ENCODE measurements at places on chromosomes 1 and 21. TPM values are rescaled to one million over a fixed set of nuclear protein-coding genes. Genes with fewer than 3 reads are reported as not detected.

- no peak for DNase-seq
Observed at GRCh38 chr1:197463142-197463541, 195.1 kb downstream of the CRB1 start.

DNA sequence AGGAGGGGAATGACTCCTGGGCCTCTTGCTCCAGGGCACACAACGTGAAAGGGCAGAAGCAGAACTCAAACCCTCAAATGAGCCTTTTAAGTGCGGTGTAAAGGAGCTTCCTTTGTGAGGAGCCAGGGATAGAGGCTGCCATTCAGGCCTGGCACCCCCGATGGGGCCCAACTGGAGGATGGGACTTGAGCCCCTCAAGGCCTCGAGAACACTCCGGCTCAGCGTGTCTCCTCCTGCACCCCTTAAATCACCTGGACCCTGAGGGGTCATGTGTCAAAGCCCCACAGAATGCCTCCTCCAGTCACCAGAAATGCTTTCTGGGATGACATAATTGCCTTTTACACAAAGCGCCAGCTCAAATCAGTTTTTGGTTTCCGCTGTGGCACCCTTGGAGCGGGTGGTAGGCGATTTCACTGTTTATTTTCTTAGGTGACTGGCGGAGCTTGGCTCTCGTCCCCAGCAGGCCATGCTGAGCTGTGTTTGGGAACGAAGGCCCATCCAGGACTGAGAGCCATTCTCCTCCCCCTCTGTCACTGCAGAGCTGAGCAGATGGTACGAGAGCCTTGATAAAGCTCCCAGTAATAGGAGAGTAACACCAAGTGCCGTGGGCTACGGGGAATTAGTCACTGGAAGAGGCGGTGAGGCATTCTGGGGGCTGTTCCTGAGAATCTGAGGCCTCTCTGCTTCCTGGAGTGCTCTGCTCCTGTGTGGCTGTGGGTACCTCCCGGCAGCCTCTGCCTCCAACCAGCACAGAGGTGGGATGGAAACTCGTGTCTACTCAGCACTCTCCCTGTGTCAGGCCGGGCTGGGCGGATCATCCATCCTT lies 163.0 kb downstream of the GRIK3 start:
- no peak for DNase-seq

GRCh38 chr1:53462193-53462592 lies 3.0 kb downstream of the DMRTB1 start:
- DNase-seq, result no peak

GRCh38 chr1:151854658-151855057 lies 1.1 kb upstream of the THEM5 start:
- DNase-seq, result no peak

DNA sequence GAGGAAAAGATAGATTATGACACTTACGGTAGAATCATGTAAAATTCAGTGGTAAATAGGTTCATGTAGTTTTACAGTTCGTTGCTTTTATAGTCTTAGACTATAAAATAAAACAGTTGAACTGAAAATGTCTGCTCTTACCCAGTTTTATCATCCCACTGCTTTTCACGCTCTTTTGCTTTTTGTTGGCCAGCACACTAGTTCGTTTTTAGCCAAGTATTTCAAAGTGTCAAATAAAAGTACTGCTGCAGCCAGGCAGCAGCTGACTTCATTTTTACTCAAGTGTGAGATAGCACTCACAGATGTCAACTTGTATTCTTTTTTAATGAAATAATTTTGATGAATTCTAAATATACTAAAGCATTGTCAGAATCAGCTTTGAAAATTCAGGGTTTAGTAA lies 18.5 kb upstream of the BTG3 start:
- DNase-seq, result peak; percentile 38

DNA sequence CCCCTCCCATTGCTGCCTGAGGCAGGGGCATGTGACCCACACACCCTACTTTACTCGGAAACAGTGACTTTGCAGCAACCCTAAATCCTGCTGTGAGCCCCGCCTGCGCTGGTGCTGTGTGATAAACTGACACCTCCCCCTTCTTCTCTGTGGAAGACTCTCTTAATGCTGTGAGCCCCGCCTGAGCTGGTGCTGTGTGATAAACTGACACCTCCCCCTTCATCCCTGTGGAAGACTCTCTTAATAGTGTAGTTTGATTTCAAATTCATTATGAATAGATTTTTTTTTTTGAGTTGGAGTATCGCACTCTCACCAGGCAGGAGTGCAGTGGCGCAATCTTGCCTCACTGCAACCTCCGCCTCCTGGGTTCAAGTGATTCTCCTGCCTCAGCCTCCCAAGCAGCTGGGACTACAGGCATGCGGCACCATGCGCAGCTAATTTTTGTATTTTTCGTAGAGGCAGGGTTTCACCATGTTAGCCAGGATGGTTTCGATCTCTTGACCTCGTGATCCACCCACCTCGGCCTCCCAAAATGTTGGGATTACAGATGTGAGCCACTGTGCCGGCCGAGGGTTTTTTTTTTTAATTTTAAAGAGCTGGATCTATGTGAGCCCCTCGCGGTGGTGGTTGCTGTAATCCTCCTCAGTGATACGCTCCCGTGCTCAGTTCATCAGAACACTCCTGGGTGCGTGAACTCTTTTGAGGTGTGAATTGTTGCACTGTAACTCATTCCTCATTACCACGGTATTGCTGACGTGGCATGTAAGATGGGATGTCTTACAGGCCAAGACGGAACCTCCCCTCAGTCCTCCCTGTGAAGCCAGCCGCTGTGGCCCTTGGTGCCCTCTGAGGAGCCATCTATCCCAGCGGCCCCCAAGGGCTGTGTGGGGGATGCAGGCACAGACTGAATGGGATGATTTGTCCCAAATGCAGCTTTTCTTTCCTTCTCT lies 60.3 kb downstream of the GALNT2 start:
- no peak for DNase-seq

- DNase-seq, result no peak
Observed at GRCh38 chr1:161739865-161740566, 9.6 kb upstream of the DUSP12 start.

GRCh38 chr1:152451254-152451653 lies 37.2 kb upstream of the CRNN start:
- no peak for DNase-seq

GRCh38 chr1:27360159-27361043 lies 6.4 kb downstream of the MAP3K6 start:
- no peak for DNase-seq

- DNase-seq, result peak; percentile 88
Observed at GRCh38 chr1:15848929-15849774, 1.6 kb downstream of the SPEN start.

GRCh38 chr21:23217597-23217996 lies 2219.4 kb downstream of the NCAM2 start:
- DNase-seq, result no peak

DNA sequence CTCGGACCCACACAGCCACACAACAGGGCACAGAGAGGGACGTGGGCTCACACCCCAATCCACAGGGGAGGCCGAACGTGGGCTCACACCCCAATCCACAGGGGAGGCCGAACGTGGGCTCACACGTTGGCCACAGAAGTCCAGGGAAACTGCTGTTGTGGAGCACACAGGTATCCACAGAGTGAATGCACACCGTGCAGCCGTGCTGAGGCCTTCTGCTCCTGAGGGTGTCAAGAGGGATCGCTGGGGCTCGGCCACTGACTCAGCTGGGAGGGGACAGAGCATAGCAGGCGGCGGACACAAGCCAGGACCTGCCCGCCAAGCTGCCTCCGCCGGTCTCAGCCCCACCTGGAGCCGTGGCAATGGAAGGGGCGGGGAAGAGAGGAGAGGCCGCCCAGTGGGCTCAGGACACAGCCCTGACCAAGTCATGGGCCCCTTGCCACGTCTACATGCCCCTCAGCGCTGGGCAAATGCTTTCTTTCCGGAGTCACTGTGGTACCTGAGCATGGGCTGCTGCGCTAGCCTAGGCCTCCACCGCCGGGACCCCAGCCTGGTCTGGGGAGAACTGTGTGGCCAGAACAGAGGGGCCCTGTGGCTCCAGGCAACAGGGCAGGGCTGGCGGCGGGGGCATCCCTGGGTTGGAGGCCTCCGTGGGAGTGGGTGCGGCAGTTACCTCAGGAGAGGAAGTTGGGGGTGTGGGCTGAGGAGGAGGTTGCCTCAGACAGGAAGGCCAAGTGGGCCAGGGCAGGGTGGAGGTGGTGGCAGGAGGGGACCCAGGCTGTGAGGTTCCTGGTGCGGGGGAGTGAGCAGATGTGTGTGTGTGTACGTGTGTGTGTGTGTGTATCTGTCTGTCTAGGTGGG lies 1.2 kb downstream of the SYTL1 start:
- DNase-seq, result no peak

DUSP12 gene
- 50.6 TPM for polyA plus RNA-seq

SPSB1 gene
- polyA plus RNA-seq, result 6.5 TPM

OR2L5 gene
- polyA plus RNA-seq, result not detected

C1QC gene
- 38.6 TPM for polyA plus RNA-seq

Data from right lung (tissue), 10 donors.